ENCODE measurements at places on chromosomes 4 and X. TPM values are rescaled to one million over a fixed set of nuclear protein-coding genes. Genes with fewer than 3 reads are reported as not detected.

The EDA2R gene
- not detected for polyA plus RNA-seq

The PDK3 gene
- 40.0 TPM for polyA plus RNA-seq

The DSPP gene
- not detected for polyA plus RNA-seq

The LIMCH1 gene
- not detected for polyA plus RNA-seq

The CLDN34 gene
- polyA plus RNA-seq: not detected

The SLC6A14 gene
- polyA plus RNA-seq: not detected

The COL4A6 gene
- polyA plus RNA-seq: not detected

The SERTM2 gene
- not detected for polyA plus RNA-seq

- no peak overlapping the region for H3K27ac ChIP-seq
- no peaks in the 10 kb centered on the region for H3K4me1 ChIP-seq
- DNase-seq: no peak
- no peaks in the 10 kb centered on the region for H3K36me3 ChIP-seq
These were observed 123.7 kb downstream of the AFAP1 start for GRCh38 chr4:7815981-7816380.

GRCh38 chrX:155435744-155436112 is 22.7 kb downstream of the F8A3 start:
- H3K4me1 ChIP-seq: no peaks in the 10 kb centered on the region
- no peaks in the 10 kb centered on the region for H3K36me3 ChIP-seq
- no peaks in the 10 kb centered on the region for H3K27me3 ChIP-seq
- H3K4me3 ChIP-seq: no peak overlapping the region
- no peak overlapping the region for H3K27ac ChIP-seq

DNA sequence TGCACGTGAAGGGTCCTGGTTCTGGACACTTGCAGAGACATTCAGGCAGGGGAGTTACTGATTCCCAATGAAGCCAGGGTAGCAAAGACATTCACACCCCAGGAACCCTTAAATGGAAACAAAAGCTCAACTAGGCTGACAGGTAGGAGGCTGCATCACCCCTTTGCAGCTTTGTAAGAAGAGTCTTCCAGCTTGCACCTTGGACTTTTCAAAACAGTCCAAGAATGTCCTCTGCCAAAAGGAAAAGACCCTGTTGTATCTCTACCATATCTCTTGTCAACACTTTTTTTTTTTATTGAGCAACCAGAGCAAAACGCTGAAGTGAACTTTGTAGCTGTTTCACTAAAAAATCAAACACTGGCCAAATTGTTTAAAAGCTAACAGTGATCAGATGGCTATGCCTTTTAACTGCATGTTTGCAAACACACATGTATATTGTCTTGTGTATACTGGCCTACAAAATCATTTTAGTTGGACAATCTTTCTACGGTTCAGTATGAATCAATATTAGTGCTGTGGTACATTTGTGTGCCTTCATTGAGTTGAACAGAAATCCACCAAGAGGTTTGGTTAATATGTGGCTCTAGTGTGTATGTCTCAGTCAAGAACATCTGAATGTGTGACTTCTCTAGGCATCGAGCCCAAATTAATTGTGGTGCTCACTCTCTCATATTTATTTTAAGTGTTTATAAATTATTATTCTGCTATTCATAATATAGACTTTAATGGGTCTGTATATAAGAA is 18.5 kb upstream of the WWC2 start:
- no peaks in the 10 kb centered on the region for H3K4me1 ChIP-seq
- no peaks in the 10 kb centered on the region for H3K36me3 ChIP-seq
- no peaks in the 10 kb centered on the region for H3K27me3 ChIP-seq
- DNase-seq: no peak
- no peak overlapping the region for H3K27ac ChIP-seq

DNA sequence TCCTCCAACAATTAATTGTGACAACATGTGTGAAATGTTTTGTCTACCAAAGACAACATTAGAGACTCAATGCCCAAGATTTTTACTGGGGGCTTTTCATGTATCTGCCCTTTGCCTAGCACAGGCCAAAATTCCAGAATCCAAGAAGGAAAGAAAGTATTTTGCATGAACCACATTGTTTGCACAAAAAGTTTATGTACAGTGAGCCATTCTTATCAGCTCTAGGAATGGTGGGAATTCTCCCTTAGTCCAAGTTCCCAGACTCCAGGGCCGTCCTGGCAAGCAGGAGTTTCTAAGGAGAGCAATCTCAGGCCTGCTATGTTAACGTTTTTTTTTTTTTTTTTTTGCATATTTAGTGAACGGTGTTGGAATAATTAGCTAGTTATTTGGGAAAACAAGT is 21.6 kb downstream of the GPRASP1 start:
- H3K4me3 ChIP-seq: no peak overlapping the region
- H3K4me1 ChIP-seq: no peaks in the 10 kb centered on the region
- no peak overlapping the region for H3K27ac ChIP-seq
- no peaks in the 10 kb centered on the region for H3K27me3 ChIP-seq

GRCh38 chrX:150487369-150488094 is 80.9 kb upstream of the MTM1 start:
- no peak overlapping the region for H3K27ac ChIP-seq
- H3K4me1 ChIP-seq: no peaks in the 10 kb centered on the region
- H3K36me3 ChIP-seq: no peaks in the 10 kb centered on the region
- H3K4me3 ChIP-seq: no peak overlapping the region
- no peak for DNase-seq

DNA sequence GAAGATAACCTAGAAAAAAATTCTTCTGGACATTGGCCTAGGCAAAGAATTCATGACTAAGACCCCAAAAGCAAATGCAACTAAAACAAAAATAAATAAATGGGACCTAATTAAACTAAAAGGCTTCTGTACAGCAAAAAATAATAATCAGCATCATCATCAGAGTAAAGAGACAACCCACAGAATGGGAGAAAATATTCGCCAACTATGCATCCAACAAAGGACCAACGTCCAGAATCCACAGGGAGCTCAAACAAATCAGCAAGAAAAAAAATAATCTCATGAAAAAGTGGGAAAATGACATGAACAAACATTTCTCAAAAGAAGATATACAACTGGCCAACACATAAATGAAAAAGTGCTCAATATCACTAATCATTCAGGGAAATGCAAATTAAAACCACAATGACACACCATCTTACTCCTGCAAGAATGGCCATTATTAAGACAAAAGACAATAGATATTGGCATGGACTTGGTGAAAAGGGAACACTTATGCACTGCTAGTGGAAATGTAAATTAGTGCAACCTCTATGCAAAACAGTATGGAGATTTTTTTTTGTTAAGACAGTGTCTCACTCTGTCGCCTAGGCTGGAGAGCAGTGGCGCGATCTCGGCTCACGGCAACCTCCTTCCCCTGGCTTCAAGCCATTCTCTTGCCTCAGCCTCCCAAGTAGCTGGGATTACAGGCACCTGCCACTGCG is 29.9 kb downstream of the ELF2 start:
- H3K27ac ChIP-seq: no peak overlapping the region
- no peak for DNase-seq
- H3K27me3 ChIP-seq: no peaks in the 10 kb centered on the region
- no peaks in the 10 kb centered on the region for H3K36me3 ChIP-seq
- H3K4me3 ChIP-seq: no peak overlapping the region

DNA sequence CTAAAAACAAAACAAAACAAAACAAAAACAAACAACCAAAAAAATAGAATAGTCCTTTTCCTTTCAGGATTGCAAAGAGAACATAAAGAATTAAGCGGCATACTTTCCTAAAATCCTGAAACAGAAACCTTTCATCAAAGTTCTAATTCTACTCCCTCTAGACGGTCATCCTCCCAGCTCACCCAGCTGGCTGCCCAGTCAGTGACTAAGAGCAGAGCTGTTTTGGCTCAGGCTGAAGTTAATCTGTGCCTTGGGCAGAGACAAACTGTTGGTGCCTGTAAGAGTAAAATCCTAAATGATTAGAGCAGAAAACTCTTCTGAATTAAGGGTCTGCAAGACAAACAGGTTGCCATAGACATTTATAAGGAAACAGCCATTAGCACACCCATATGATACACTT is 17.6 kb upstream of the WAS start:
- H3K4me3 ChIP-seq: no peak overlapping the region
- H3K27me3 ChIP-seq: no peaks in the 10 kb centered on the region
- no peaks in the 10 kb centered on the region for H3K4me1 ChIP-seq
- H3K27ac ChIP-seq: no peak overlapping the region

GRCh38 chr4:87038837-87039615 is 104.2 kb downstream of the AFF1 start:
- no peaks in the 10 kb centered on the region for H3K36me3 ChIP-seq
- no peak for DNase-seq
- H3K4me3 ChIP-seq: no peak overlapping the region
- no peaks in the 10 kb centered on the region for H3K27me3 ChIP-seq
- no peaks in the 10 kb centered on the region for H3K4me1 ChIP-seq

DNA sequence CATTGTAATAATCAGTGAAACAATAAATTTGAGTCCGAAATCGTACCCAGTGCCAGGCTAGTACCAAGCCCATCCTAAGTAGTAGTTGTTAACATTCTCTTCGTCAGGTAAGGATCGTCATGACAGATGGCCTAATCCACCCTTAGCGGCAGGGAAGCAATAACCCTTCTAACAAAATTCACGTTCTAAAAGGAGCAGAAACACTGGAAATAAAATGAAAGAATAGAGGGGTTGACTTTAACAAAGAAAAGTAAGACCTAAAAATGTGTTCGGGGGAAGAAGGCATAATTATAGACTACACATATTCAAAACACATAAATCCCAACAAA is 142.7 kb downstream of the CPEB2 start:
- no peak overlapping the region for H3K27ac ChIP-seq
- DNase-seq: no peak
- no peaks in the 10 kb centered on the region for H3K4me1 ChIP-seq
- no peaks in the 10 kb centered on the region for H3K27me3 ChIP-seq
- H3K36me3 ChIP-seq: no peaks in the 10 kb centered on the region

DNA sequence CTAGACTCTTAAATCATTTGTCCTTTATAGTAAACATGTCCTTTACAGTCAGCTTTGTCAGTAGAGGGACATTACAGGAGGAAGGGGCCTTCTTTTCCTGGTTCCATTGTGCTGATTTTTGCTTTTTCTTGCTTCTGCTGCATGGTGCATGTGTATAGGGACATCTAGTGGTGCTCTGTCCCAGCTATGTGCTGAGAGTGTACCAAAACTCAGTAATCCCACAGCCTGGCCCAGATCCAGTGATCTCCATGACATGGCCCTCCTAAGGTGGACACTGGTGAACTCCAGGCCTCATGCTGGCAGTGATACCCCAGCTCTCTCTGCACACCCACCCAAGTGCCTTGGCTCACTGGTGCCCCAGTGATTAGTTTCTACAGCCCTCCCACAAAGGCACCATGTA is 45.2 kb downstream of the MAGEB17 start:
- no peak overlapping the region for H3K27ac ChIP-seq
- no peak for DNase-seq
- no peaks in the 10 kb centered on the region for H3K4me1 ChIP-seq
- no peak overlapping the region for H3K4me3 ChIP-seq
- no peaks in the 10 kb centered on the region for H3K36me3 ChIP-seq

- H3K4me3 ChIP-seq: no peak overlapping the region
- no peak for DNase-seq
- no peaks in the 10 kb centered on the region for H3K27me3 ChIP-seq
- H3K4me1 ChIP-seq: no peaks in the 10 kb centered on the region
- no peaks in the 10 kb centered on the region for H3K36me3 ChIP-seq
These were observed 242.3 kb upstream of the NOCT start for GRCh38 chr4:138773321-138773720.

- H3K4me1 ChIP-seq: no peaks in the 10 kb centered on the region
- no peak overlapping the region for H3K4me3 ChIP-seq
- no peaks in the 10 kb centered on the region for H3K36me3 ChIP-seq
- no peak overlapping the region for H3K27ac ChIP-seq
- H3K27me3 ChIP-seq: no peaks in the 10 kb centered on the region
These were observed 6.1 kb upstream of the SRPK3 start for GRCh38 chrX:153774576-153775292.

GRCh38 chr4:115293093-115293462 is 179.7 kb upstream of the NDST4 start:
- no peak overlapping the region for H3K27ac ChIP-seq
- H3K4me1 ChIP-seq: no peaks in the 10 kb centered on the region
- no peaks in the 10 kb centered on the region for H3K36me3 ChIP-seq
- H3K4me3 ChIP-seq: no peak overlapping the region

- no peaks in the 10 kb centered on the region for H3K4me1 ChIP-seq
- no peak overlapping the region for H3K27ac ChIP-seq
These were observed 641.1 kb downstream of the MID1IP1 start for GRCh38 chrX:39442332-39442731.

DNA sequence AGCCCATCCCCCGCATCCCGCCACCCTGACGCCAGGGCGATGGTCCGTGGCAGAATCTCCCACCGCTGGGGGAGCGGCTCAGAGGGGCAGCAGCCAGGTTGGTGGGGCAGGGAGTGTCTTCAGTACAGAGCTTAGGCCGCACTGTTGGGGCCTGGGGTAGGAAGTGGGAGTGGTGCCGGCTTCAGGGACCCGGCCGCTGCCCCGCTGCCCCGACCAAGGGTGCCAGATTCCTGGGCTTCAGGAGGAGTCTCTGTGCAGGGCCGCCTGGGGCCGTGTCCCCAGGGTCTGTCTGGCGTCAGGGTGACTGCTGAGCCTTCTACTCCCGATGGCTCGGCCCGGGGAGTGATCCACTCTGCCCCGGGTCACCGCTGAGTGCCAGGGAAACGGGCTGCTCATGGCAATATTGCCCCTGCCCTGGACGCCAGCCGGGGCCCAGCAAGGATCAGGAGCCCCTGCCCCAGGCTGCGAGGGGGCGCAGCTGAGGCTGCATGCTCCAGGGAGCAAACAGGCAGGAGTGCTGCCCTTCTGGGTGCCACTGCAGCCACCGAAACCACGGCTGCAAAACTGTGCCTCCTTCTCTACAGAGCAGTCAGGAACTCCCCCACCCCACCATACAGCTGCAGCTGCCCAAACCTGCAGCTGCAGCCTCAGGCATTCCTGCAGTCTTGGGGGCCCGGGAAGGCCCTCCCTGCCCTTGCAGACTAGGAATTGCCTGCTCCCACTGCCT is 1206.1 kb downstream of the ARAP2 start:
- H3K4me1 ChIP-seq: no peaks in the 10 kb centered on the region
- no peak overlapping the region for H3K27ac ChIP-seq
- H3K27me3 ChIP-seq: no peaks in the 10 kb centered on the region
- no peak for DNase-seq

DNA sequence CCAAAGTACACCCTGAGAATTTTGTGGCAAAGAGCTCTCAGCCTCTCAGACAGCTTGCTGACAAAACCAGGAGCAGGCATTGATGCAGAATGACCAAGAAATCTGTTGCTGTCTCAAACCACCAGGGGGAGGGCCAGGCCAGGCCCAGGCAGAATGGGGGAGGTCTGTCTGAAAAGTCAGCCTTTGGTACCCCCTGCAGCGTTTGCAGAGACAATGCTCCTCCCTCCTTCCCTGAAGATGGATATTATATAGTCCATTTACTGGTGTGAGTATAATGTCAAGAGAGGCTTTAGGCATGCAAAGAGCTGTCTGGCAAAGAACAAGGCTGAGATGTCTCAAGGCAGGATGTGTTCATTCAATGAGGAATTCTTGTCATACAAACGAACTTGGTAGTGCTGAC is 52.9 kb upstream of the TRPC5OS start:
- no peaks in the 10 kb centered on the region for H3K4me1 ChIP-seq
- peak; percentile 1 for DNase-seq
- no peak overlapping the region for H3K4me3 ChIP-seq
- H3K36me3 ChIP-seq: no peaks in the 10 kb centered on the region
- no peaks in the 10 kb centered on the region for H3K27me3 ChIP-seq
- H3K27ac ChIP-seq: no peak overlapping the region
